ENCODE measurements at places on chromosomes 5 and 9. TPM values are rescaled to one million over a fixed set of nuclear protein-coding genes. Genes with fewer than 3 reads are reported as not detected.

DNA sequence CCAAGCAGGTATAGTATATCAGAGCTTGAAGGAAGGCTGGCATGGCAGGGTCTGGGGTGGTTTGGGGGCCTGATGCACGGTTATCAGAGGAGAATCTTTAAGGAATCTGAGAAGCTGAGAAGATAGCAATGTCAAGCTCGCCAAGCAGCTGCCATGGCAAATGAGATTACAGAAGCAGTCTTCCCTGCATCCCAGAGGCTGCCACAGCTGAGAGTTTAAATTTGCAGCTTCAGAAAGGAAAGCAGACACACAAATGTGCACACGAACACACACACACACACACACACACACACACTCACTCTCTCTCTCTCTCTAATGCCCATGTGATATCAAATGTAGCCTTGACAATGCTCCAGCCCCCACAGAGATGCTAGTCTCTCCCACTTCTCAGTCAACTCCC lies 79.0 kb upstream of the TNC start:
- DNase-seq = no peak

GRCh38 chr9:903886-904285 lies 62.4 kb downstream of the DMRT1 start:
- no peak for DNase-seq

The DOCK2 gene
- polyA plus RNA-seq = 3.3 TPM

The MTAP gene
- polyA plus RNA-seq = 21.6 TPM
